Uterus (tissue), 4 donors: ENCODE measurements at places on chromosomes 6 and 20. TPM values are rescaled to one million over a fixed set of nuclear protein-coding genes. Genes with fewer than 3 reads are reported as not detected.
A peak's percentile ranks its signal among the peaks of the same experiment; 100 is the strongest.

- no peak for DNase-seq
Measured at GRCh38 chr6:111118826-111119225, 31.5 kb downstream of the SLC16A10 start.

DNA sequence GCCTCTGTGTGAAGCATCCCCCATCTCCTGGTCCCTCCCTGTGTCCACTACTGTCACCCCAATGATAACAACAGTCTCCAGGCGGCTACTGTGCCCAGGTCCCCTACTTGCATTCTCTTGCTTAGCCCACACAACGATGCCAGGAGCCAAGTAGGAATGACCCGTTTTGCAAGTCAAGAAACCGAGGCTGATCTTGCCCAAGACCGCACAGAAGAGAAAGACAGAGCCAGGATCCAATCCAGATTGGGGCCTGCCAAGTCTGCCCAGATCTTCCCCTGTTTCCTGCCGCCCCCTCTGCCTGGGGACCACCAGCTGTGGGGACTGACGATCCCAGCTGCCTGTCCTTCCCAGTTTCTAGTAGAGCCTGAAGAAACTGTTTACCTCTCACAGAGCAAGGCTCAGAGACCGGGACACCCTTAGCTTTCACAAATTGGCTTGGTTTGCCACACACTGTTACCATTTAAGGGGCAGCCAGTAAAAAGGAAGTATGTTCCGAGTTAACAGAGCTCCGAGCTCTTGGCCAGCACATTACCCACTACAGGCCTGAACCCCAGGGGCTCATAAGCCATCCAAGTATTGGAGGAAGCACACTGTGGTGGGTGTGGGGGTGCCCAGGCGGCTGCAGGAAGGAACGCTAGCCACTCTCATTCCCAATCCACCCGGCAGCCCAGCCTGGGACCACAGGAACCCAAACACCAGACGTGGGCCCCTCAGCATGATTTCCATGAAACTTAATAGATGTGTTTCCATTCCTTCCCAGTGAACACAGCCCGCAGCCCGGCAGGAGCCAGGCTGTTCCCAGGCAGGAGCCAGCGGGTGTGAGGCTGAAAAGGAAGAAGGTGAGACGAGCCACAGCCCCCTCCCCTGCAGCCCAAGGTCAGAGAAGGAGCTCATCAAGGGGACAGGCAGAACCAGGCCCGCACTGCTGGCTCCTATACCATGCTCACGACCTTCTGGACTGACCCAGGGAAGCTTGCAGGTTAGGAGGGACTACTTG, 7.9 kb downstream of the KIAA1755 start:
- no peak for DNase-seq

DNA sequence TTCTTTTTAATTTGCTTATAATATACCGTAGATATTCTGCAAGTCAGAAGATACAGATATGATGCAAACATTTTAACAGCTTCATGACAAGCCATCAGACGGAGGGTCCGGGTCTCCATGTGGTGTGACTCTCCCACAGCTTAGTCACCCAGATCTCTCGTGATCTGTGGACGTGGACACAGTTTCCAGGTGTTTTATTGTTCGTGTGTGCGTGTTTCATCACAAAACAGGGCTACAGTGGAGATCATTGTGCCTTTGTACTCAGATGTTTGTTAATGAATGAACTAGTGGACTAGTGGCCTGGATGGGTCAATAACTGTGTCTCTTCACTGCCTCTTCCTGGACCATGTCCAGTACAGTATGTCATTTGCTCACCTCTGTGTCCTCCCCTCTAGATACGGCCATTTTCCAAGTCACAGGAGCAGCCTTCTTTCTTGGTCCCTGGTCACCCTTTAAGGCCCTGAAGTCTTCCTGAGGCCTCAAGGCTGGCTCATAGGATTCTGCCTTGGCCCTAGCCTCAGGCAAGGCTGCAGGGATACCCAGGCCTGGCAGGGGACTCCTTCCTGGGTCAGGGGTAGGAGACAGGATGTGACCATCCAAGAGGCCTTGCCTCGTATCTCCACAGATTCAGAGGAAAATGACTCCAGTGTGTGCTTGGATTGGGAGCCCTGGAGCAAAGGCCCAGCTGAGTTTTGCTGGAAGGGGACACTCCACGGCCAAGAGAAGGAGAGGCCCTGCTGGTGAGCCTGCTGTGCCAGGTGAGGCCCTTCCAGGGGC, 4.6 kb downstream of the ADIG start:
- no peak for DNase-seq

- DNase-seq: peak; percentile 51
Measured at GRCh38 chr20:46683939-46684750, 5.1 kb downstream of the TP53RK start.

PLN gene
- total RNA-seq: 194 TPM

CRISP2 gene
- not detected for total RNA-seq
